ENCODE measurements at places on chromosomes 1 and 21.

GRCh38 chr1:246155923-246156322, 351.2 kb downstream of the SMYD3 start:
- DNase-seq, result no peak

- DNase-seq, result no peak
These were observed 411.4 kb upstream of the DEPDC1 start for GRCh38 chr1:68908316-68908715.

DNA sequence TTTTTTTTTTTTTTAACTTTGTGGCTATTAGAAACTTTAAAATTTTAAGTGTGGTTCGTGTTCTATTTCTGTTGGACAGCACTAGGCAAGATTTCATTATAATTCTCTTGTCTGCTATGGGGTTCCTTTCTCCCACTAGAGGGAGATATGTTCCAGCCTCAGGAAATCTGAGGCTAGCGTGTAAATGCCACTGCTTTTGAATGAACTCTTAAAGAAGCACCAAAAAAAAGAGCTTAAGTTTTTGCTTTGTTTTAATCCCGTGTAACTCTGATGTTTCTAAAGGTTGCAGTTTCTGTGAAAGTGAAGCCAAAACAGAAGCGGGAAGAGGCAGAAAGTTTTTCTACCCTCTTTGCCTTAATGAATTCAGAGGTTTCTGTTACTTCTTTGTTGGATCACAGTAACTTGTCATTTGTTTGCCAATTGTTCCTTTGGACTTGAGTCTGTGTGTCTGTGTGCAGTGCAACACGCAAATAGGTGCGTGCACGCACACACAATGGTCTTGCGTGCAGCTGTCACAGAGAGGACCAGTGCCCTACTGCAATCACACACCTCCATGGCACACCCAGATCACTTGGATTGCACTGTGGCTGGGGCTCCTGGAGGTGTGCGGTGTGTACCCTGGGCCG, 32.3 kb downstream of the HHAT start:
- peak; percentile 15 for DNase-seq

GRCh38 chr1:85502625-85503083, 37.7 kb upstream of the DDAH1 start:
- DNase-seq, result no peak

DNA sequence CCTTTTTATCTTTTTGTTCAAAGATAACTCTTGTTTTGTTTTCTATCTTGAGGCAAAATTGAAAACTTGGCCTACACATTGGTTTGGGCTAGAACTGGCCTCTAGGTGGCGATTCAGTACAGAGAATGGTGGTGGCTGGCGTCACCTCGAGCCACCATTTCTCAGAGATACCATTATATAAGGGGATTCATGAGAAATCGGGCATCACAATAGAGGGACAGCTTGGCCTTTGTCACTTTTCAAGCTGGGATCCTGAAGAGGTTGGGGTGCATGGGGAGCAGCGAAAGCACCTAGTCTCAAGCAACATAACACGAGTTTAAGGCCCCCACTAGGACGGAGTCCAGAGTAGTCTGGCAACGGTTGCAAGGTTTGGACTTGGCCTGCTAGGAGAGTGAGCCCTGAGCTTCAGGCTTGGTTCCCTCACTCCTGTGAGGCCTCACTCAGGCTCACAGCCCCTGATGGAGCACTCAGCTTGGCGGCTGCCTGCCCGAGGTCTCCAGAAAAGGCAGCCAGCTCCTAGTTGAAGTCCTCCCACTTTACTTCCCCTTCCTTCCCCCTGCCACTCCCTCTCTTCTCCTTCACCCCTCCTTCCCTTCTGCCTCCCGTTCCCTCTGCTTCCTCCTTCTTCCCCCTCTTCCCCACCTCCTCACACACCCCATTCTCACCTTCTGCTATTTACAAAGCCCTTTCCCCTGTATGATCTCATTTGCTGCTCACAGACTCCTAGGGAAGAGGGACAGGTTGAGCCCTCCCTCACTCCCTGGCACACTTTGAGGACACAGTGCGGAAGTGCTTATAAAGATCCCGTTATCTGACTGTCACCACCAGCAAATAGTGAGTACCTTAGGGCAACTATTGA, 67.8 kb downstream of the LRIG2 start:
- DNase-seq, result peak; percentile 39

- DNase-seq, result no peak
These were observed 380.3 kb downstream of the PLPP3 start for GRCh38 chr1:56199061-56199460.

GRCh38 chr1:180932378-180932777, 19.7 kb downstream of the KIAA1614 start:
- no peak for DNase-seq

DNA sequence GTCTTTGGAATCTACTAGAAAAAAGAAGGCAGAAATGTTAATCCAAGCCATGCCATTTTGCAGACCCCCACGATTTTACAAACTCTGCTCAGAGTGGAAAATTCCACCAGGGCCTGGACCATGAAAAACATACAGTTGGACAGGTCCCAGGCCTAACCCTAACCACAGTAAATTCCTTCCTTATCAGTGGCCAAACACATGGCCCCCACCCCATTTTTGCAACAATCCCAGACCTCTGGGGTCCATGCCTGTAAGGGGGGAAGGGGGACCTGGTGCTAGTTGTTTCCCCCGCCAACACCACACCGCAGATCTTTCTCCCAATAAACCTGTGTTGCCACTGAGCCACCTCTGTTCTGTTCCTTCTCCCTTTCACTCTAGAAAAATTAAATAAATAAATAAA, 1352.7 kb downstream of the AMY1C start:
- no peak for DNase-seq

DNA sequence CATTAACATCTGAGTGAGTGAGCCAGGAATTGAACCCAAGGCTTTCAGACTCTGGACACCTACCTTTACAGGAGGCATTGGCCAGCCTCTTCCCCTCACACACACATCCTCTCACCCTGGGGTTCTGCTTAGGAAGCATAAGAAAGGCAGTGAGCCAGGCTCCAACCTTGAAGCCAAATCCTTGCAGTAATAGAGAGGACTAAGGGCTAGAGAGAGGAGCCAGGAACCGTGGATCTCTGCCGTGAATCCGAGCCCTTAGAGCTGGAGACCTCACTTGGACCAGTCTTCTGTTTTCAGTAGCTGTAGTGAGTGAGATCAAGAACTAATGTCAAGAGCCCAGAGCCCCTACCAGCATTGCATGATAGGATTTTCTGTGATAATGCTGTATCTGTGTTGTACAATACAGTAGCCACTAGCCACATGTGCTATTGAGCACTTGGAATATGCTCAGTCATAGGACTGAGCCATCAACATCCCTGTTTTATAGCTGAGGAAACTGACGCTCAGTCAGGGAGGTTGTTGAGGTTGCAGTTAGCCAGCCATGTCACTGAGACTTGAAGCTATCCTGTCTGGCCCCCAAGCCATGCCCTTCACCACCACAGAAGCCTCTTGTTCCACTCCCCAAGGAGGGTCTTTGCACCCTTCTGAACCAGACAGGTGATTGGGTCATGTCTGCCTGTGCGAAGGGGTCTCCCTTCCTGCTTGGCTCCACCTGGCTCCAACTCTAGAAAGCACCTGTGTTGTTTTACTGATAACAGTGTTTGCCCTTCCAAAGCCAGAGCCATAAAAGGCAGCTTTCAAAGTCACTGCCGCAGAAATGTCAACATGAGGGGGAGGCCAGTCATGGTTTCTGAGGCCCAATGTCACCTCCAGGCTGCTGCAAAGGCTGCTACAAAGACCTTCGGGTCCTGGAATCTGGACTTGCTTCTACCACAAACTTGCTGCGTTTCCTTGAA, 101.1 kb upstream of the JUN start:
- no peak for DNase-seq

- no peak for DNase-seq
These were observed 11.1 kb downstream of the PRRX1 start for GRCh38 chr1:170674986-170675385.

- DNase-seq, result no peak
These were observed 5.5 kb upstream of the PIK3R3 start for GRCh38 chr1:46137916-46138315.

GRCh38 chr1:239321877-239322276, 64.5 kb upstream of the CHRM3 start:
- DNase-seq, result no peak

GRCh38 chr1:233368789-233369130, 41.2 kb downstream of the MAP3K21 start:
- DNase-seq, result no peak

DNA sequence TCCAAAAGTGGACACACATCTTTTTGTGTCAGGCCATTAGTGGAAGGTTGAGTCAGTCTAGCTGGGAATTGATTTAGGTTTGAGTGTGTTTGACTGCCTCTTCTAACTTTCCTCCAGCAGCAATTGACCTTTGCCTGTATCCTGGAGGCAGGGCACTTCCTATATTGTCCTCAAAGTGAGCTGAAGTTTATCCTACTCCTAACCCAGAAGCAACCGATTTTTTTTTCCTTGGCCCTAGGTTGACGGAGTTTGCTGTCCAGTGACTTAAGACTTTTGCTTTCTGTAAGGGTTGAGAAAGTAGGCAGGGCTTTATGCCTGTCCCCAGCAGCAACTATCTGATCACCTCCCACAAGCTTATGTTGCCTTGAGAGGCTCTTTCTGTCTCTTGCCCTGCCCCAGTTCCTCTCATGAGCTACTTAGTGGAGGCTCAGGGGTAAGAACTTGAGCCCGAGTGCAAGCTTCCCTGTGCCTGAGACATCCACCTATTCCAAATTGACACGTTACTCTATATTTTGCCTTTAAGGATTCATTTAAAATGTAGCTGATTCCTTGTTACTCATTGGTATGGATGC, 30.9 kb downstream of the SLC35F3 start:
- DNase-seq, result no peak

DNA sequence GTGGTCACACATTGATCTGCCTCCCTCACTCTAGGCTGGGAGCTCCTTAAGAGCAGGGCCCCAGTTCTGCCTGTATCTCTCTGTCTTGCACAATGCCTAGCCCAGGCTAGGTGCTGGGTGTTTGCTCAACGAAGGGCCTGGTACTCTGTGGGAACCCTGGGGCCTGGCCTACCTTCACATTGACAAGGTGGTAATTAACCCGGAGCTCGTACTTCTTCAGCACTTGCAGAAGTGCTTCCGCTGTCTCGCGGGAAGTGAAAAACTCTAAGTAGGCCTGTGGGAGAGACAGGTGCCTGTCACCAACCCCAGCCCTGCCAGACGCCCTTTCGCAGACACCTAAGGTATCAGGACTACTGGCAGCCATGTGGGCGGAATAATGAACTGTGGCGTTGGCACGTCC, 13.7 kb downstream of the MTHFR start:
- DNase-seq, result no peak

- no peak for DNase-seq
These were observed 193.9 kb downstream of the FMN2 start for GRCh38 chr1:240285540-240285939.

DNA sequence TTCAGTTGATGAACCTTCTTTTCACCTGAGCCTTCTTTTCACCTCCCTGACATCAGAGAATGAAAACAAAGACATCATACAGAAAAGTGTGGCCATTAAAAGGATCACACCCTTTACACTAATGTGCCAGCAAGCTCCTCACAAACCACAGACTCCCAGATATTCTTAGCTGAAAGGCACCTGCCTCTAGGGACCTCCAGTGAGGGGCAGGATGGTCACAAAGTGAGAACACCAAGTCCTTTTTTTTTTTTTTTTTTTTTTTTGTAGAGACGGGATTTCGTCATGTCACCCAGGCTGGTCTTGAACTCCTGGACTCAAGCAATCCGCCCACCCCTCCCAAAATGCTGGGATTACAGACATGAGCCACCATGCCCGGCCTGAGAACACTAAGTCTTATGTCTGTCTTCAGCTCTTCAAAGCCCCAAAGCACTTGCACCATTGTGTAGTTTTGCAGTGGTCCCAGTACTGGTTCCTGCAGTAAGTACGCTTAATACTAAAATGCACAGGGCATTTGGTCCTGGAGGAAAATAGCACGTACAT, 58.2 kb upstream of the LBR start:
- no peak for DNase-seq

Measured in Panc1 (cell line).